Daoy (cell line): ENCODE measurements at places on chromosomes 3 and 15. TPM values are rescaled to one million over a fixed set of nuclear protein-coding genes. Genes with fewer than 3 reads are reported as not detected.

TMEM207 gene
- not detected in 2 replicates for total RNA-seq

CAPN3 gene
- total RNA-seq: 0.06 TPM in 1 of 2 replicates, not detected in the other

DPPA4 gene
- total RNA-seq: 7.2 and 11.1 TPM in 2 replicates

RBP2 gene
- not detected in 2 replicates for total RNA-seq

TEX9 gene
- total RNA-seq: 7.3 and 13.5 TPM in 2 replicates

CXCR6 gene
- not detected in 2 replicates for total RNA-seq

DZIP1L gene
- 8.2 and 9.7 TPM in 2 replicates for total RNA-seq

RPN1 gene
- 391 and 442 TPM in 2 replicates for total RNA-seq

ZBTB20 gene
- total RNA-seq: 2.5 and 5.5 TPM in 2 replicates

ASB14 gene
- total RNA-seq: not detected in 2 replicates

HRH1 gene
- total RNA-seq: 8.2 and 9.0 TPM in 2 replicates

SCAMP5 gene
- 1.8 and 7.4 TPM in 2 replicates for total RNA-seq

SLC9A9 gene
- total RNA-seq: not detected in 2 replicates

SLC22A13 gene
- 0.91 TPM in 1 of 2 replicates, not detected in the other for total RNA-seq

LRTM1 gene
- not detected in 2 replicates for total RNA-seq

RPSA gene
- 1,348 and 1,404 TPM in 2 replicates for total RNA-seq

CCDC33 gene
- 4.9 and 5.9 TPM in 2 replicates for total RNA-seq

FAH gene
- 17.7 and 22.4 TPM in 2 replicates for total RNA-seq

MTFMT gene
- 15.9 and 17.8 TPM in 2 replicates for total RNA-seq

KLF15 gene
- total RNA-seq: 0.06 and 1.5 TPM in 2 replicates

GOLGA8S gene
- not detected in 2 replicates for total RNA-seq

SH2D7 gene
- total RNA-seq: not detected in 2 replicates

GOLGA8G gene
- total RNA-seq: 0.21 TPM in 1 of 2 replicates, not detected in the other

FHIT gene
- total RNA-seq: not detected in 2 replicates

FOXL2 gene
- total RNA-seq: 8.0 and 9.0 TPM in 2 replicates

RAB6B gene
- 1.1 and 1.4 TPM in 2 replicates for total RNA-seq

FMN1 gene
- total RNA-seq: 4.9 and 5.7 TPM in 2 replicates

TRPC1 gene
- 9.2 and 14.1 TPM in 2 replicates for total RNA-seq

ZNF620 gene
- total RNA-seq: 2.8 and 3.5 TPM in 2 replicates

DUOXA2 gene
- 0.15 TPM in 1 of 2 replicates, not detected in the other for total RNA-seq

SLC6A20 gene
- not detected in 2 replicates for total RNA-seq

COL7A1 gene
- total RNA-seq: 107 and 154 TPM in 2 replicates

C2CD4A gene
- total RNA-seq: not detected in 2 replicates

SLC12A8 gene
- 2.0 and 6.3 TPM in 2 replicates for total RNA-seq

CLDN16 gene
- total RNA-seq: 0.21 and 0.74 TPM in 2 replicates

TSPAN3 gene
- 144 and 181 TPM in 2 replicates for total RNA-seq

CDHR4 gene
- total RNA-seq: not detected in 2 replicates

SLC38A3 gene
- total RNA-seq: not detected in 2 replicates

FBXO40 gene
- total RNA-seq: not detected in 2 replicates

ZPLD1 gene
- 0.06 TPM in 1 of 2 replicates, not detected in the other for total RNA-seq

CALML4 gene
- total RNA-seq: 2.3 and 4.2 TPM in 2 replicates

SPINK8 gene
- total RNA-seq: not detected in 2 replicates

ANKRD34C gene
- total RNA-seq: not detected in 2 replicates

NAALADL2 gene
- 1.5 and 8.7 TPM in 2 replicates for total RNA-seq

GATM gene
- total RNA-seq: 10.6 and 28.1 TPM in 2 replicates

CMTM8 gene
- total RNA-seq: 1.1 and 3.7 TPM in 2 replicates

SH3GL3 gene
- 0.21 and 1.4 TPM in 2 replicates for total RNA-seq

RASGRP1 gene
- 1.1 and 1.6 TPM in 2 replicates for total RNA-seq

CFAP100 gene
- total RNA-seq: not detected in 2 replicates

PRICKLE2 gene
- total RNA-seq: 7.9 and 13.0 TPM in 2 replicates

COMMD2 gene
- 40.1 and 88.3 TPM in 2 replicates for total RNA-seq

C3orf85 gene
- total RNA-seq: not detected in 2 replicates
